NCI-H187 treated with DMSO at 0.1 percent for 48 hours (cell line): ENCODE measurements at places on chromosomes 11 and 22.

- DNase-seq, result no peak
These were observed 210.4 kb downstream of the SNX19 start for GRCh38 chr11:130705670-130706421.

DNA sequence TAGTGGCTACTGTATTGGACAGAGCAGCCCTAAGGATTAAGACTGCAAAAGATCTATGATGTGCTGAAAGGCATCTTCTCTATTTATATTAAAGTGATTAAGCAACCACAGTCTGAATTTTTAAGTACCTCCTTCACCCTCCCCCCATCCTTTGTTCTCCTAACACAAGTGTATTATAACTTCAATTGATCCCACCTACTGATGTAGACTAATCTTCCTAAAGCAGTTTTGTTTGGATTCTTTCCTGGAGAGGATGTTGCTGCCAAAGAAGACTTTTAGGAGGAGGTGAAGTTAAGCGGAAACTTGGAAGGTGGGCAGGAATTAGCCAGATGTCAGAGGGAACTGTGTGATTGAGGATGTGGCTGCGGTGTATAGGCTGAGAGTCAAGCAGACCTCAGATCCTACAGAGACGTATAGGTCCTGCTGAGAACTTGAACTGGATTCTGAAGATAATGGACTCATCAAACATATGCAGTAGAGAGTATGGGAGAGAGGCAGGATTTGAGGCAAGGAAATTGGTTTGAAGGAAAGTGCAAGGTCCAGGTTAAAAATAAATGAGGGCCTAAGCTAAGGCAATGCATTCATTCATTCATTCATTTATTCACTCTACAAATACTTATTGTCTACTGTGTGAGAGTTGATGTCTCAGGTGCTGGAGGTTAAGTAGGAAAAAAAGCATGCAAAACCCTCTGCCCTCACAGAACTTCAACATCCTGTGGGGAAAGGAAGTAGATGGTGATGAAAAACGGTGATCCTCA lies 5.2 kb upstream of the RASSF10 start:
- DNase-seq, result no peak

DNA sequence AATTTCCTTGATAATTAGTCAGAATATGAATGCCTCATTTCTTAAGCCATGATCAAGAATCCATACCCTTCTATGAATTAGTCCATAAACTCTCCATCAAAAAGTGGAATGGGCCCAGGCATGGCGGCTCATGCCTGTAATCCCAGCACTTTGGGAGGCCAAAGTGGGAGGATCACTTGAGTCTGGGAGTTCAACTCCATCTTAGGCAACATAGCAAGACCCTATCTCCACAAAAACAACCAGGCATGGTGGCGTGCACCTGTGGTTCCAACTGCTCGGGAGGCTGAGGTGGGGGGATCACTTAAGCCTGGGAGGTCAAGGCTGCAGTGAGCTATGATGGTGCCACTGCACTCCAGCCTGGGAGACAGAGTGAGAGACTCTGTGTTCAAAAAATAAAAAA lies 52.1 kb upstream of the SHANK2 start:
- DNase-seq, result no peak

- no peak for DNase-seq
These were observed 442.2 kb upstream of the DDI1 start for GRCh38 chr11:103594283-103594682.

- no peak for DNase-seq
These were observed 335 bp upstream of the SEZ6L start for GRCh38 chr22:26168939-26169314.

GRCh38 chr11:95058621-95059020 lies 8.1 kb upstream of the SRSF8 start:
- DNase-seq, result no peak

DNA sequence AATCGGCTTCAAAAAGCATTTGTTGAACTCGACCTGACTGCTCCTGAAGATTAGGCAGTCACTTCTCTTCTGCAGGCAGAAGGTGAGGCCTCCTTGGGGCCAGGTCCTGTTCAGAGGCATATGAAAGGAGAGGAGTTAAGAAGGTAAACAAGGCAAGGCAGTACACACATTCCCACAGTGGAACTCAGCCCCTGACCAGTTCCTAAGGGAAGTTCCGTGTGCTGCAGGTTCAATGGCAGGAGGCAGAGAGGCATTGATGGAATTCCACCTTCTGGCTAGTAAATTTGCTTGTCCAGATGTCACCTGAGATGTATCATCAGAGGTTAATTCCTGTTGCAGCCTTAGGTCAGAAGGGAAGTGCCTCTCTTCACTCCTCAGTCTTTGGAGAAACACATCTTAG lies 337.0 kb upstream of the MTNR1B start:
- DNase-seq, result no peak

DNA sequence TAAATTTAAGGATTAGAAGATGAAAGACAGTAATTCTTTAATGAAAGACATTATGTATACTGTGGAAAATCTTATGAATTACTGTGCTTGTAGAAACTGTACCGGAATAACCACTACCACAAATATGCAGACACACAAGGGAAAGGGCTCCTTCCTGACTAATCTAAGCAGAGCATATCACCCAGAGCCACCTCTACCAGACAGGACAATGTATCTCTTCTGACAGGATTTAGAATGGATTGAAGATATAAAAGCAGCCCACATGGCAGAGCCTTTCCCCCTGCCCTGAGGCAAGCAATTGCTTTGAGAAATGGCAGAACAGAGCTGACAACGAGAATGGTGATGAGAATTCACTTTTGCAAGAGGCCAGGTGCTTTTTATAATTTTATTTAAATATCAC lies 144.1 kb downstream of the NOX4 start:
- DNase-seq, result no peak

- DNase-seq, result no peak
These were observed 46.4 kb downstream of the MORC2 start for GRCh38 chr22:30922151-30922611.

DNA sequence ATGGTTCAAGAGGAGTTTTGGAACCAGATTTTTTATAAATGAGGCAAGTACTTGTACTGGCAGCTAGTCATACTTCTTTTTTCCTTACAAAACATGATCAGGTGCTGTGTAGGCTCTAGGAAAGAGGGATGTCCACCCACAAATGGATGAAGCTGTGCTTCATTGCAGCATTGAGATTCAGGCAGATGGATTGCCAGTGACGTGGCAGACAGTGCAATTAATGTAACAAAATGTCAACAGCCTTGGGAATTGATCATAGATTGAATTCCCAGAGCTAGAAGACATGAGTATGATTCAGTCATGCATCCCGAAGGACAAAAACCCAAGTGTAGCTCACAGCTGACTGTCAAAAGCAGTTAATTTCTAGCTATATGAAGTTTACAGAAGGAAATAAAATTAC lies 99.2 kb upstream of the RASSF10 start:
- DNase-seq, result no peak

GRCh38 chr11:44305470-44306051 lies 4.4 kb downstream of the ALX4 start:
- DNase-seq, result no peak

DNA sequence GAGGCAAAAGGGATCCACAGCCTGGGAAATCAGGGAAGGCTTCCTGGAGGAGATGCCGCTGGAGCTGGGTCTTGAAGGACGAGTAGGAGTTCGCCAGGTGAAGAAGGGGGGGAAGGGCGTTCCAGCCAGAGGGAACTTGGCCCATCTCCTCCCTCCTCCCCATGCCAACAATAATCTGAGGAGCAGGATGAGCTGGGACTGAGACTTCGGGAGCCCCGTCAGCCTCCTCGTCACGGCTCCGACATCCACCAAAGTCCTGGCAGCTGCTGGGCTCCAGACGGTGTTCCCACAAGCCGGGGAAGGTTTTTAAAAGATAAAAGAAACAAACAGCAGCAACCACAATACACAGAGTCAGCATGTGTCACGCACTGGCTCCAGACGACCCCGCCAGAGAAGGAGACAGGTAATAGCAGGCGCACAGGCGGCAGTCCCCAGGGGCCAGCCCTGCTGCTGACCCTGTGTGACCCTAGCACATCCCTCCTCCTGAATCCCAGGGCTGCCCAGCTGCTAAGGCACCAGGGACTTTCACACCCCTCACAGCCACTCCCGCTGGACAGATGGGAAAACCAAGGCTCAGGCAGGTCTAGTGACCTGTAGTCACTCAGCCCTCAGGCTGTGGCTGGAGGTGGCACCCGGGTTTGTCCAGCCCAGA lies 37.3 kb downstream of the NUP50 start:
- DNase-seq, result no peak

GRCh38 chr11:45252134-45252856 lies 33.8 kb downstream of the SYT13 start:
- DNase-seq, result no peak

- no peak for DNase-seq
These were observed 31.8 kb downstream of the CAPN1 start for GRCh38 chr11:65213322-65214211.
